ENCODE measurements at places on chromosomes 1 and 21.
A peak's percentile ranks its signal among the peaks of the same experiment; 100 is the strongest.

GRCh38 chr1:28443550-28443949 lies 62.3 kb upstream of the RCC1 start:
- no peak for ATAC-seq

- ATAC-seq: peak; percentile 43
These were observed 30.5 kb downstream of the MROH7 start for GRCh38 chr1:54671985-54672608.

GRCh38 chr1:46223472-46223943 lies 20.4 kb downstream of the LURAP1 start:
- ATAC-seq: peak; percentile 87

DNA sequence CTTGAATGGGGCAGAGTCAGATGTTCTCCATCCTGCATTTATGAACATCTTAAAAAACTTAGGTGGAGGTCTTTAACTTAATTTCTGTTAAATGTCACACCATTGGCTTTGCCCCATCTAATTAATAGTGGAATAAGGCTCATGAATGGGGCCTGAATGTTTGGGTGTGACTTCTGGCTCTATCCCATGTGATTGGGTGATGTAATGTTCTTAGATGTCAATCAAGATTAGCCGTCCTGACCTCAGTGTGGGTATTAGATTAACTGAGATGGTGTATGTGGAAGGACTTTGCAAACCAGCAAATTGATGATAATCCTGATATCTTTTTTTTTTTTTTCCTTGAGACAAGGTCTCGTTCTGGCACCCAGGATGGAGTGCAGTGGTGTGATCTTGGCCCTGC lies 38.1 kb downstream of the C1orf21 start:
- ATAC-seq: no peak

DNA sequence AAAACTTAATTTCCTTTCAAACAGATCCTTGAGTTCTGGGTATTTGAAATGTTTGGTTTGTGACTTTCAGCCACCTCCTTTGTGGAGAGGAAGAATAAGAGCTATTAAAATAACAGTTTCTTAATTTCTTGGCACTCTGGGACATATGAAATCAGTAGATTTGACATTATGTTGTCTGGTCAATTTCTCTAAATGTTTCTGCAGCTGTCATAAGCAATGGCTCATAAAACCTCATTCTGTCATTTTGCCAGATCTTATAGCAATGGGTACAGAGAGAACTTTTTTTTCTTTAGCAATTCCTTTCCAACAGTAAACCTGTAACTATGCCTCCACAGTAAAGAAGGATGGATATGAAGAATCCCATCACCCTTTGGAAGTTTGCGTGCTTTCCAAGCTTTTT lies 52.6 kb downstream of the LAMC1 start:
- no peak for ATAC-seq

DNA sequence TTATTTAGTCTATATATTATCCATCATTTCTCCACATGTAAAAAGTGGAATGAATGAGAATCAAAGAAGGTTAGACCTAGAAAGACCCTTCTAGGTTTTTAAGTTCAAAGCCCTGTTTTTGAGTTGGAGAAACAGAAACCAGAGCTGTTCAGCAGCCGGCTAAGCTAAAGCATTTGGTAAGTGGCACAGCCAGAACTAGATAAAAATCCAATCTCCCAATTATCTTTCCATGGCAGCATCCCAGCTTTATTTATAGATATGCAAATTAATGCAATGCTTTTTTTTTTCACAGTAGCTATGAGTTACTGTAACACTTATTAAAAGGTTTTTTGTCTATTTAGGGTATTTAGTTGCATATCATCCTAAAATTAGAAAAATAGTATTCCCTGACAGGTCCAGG lies 85.1 kb downstream of the NIBAN1 start:
- no peak for ATAC-seq

DNA sequence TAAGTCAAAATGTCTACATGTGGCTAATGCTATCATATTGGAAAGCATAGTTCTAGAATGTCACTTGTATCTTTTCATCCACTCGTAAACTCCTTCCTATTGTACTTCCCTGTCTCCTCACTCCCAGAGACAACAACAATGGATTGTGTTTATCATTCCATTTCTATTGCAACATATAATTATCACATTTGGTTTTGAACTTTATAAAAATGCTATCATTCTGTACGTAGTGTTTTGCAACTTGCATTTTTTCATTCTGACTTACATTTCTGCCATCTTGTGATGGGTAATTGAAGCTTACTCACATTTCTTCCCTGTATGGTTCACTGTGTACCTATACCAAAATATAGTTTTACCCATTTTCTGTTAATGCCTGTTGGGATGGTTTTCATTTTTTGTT lies 14.5 kb upstream of the CSF3R start:
- ATAC-seq: no peak

DNA sequence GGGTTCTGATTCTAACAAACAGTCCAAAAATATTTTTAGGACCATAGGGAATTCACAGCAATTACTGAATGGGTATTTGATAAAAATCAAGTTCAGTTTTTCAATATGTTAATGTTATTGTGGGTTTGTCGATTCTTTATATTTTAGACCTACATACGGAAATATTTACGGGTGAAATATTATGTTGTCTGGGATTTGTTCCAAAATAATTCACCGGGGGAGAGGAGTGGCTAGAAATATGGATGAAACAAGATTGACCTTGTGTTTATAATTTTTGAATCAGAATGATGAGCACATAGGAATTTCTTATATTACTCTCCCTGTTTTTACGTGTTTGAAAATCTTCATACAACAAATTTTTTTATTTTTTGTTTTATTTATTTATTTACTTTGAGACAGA lies 56.7 kb upstream of the USP1 start:
- no peak for ATAC-seq

GRCh38 chr21:23939369-23940065 lies 1667.8 kb downstream of the MRPL39 start:
- peak; percentile 78 for ATAC-seq

- ATAC-seq: no peak
These were observed 6.7 kb upstream of the FNDC5 start for GRCh38 chr1:32877211-32878110.

DNA sequence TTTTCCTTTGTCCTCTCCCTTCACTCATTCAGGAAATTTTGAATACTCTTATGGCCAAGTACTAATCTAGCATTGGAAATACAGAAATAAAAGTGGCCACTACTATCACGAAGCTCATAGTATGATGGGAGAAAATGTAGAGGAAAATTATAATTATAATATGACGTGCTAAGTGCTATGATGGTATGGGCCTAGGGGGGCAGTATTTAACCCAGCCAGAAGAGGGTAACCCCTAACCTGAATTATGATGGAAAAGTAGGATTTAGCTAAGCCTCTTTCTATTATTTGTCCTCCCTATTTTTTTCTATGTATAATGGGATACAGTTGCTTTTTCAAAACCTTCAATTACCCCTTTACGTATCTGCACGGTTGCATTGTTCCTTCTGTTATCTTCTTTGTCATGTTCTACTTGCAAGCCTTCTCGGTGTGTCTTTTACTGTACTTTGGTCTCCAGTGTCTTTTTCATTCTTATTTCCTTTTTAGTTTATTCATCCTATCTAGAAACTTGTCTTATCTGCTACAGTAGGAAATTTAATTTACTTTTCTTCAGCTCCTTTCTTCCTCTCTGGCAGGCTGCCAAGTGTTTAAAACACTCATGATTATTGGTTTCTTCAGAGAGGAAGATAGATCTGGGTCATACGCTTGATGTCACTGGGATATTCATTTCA lies 88.8 kb upstream of the GPR52 start:
- ATAC-seq: no peak

GRCh38 chr1:31581821-31582810 lies 5.8 kb downstream of the TINAGL1 start:
- ATAC-seq: no peak

GRCh38 chr1:53524428-53525375 lies 65.5 kb downstream of the DMRTB1 start:
- no peak for ATAC-seq

DNA sequence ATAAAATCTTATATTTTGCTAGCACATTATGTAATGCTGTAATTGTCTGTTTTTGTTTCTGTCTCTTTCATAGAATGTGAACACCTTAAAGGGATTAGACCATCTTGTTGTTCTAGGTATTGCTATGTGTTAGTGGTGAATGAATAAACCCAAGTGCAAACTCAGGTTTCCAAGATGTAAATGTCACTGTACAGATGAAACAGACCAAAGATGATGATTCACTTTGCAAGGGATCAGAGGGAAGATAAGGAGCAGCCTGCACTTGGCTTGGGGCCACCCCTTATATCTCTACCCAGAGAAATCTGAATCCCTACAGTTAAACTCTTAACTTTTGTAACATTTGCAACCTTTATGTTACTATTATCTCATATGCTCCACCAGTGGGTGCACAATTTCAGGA lies 25.4 kb downstream of the UROD start:
- ATAC-seq: no peak

GRCh38 chr1:242828828-242829227 lies 304.3 kb upstream of the PLD5 start:
- ATAC-seq: no peak

- ATAC-seq: no peak
These were observed 82.3 kb downstream of the GPR89B start for GRCh38 chr1:148010527-148010926.

DNA sequence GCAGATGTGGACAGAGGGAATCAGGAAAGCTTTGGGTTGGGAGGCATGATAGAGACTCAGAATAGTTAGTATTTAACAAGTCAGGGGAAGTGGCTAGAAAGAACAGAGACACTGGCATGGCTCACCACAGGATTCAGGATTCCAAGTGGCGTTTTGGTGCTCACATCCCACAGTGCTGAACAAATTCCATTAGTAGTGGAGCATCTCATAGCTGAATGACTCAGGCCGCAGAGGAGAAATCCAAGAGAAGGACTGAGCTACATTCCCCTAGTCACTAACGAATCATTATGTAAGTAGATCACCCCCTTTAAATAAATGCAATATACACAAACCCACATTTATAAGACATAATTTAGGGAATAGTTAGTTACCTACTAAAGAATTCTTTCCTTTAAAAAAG lies 5.0 kb upstream of the KCNJ9 start:
- ATAC-seq: no peak

DNA sequence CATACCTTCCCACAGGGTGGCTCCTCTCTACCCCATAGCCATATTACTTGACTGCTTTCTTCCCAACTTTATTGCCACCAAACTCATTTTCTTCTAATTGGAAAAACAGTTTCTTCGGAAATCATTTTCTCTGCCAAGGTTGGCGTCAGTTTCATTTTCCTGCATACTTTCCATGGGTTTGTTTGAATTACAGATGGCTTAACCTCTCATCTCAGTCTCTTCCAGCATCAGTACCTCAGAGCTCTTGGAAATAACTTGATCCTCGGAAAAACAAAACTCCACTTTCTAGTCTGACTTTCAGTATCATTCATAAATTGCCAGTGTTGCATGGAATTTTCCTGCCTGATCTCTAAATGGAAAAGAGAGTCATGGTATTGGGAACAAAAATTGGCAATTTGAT lies 20.3 kb upstream of the PRDM2 start:
- ATAC-seq: no peak

DNA sequence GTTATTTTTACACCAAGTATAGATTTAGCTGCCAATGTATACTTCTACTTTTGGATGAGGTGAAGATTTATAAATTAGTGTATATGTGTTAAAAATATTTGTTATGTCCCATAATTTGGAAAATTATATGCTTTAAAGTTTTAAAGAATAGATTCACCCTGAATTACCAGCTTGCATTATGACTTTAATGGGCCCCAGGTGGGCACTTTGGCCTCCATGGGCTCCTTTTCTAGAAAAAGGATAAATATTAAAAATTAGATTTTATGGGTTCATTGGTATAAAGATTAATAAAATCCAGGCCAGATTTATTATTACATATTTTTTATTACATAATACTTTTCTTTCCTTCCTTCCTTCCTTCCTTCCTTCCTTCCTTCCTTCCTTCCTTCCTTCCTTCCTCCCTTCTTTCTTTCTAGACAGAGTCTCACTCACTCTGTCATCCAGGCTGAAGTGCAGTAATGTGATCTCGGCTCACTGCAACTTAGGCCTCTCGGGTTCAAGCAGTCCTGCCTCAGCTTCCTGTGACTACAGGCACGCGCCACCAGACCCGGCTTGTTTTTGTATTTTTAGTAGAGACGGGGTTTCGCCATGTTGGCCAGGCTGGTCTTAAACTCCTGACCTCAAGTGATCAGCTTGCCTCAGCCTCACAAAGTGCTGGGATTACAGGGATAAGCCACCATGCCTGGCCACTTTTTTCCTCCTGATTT lies 21.9 kb downstream of the KMO start:
- ATAC-seq: no peak

- ATAC-seq: no peak
These were observed 724.6 kb downstream of the USP25 start for GRCh38 chr21:16454399-16454798.

GRCh38 chr1:150235294-150235851 lies 539 bp downstream of the ANP32E start:
- ATAC-seq: peak; percentile 2

DNA sequence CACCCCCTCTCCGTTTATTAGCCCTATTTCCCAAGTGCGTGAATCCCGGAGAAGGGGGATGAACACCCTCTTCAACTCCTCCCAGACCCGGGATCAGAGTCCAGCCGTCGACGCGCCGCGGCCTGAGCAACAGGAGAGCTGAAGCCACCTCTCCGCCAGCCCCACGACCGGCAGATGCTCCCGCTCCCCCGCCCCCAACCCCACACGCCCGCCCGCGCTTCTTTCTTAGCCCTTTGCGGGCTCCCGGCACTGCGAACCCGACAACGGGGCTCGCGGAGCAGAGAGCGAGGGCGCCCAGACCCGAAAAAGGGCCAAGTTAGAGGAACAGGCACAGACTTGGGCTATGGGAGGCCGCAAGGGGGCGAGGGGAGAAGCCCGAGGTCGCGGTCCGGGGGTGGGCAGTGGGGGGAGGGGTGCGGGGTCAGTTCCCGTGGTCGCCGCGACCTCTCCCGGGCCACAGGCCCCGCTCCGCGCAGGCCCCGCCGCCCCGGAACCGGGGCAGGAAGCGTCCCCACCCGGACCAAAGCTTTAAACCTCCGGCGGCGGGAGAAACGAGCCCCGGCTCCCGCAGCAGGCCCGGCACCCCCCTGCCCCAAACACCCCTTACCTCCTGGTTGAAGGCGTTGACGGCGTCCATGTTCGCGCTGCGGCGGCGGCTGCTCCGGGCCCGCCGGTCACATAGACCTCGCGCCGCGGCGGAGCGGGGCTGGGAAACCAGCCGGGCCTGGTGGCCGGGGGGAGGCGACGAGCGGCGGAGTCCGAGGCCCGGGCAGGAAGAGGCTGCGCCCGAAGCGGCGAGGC lies 662 bp downstream of the SCAF4 start:
- ATAC-seq: peak; percentile 49

DNA sequence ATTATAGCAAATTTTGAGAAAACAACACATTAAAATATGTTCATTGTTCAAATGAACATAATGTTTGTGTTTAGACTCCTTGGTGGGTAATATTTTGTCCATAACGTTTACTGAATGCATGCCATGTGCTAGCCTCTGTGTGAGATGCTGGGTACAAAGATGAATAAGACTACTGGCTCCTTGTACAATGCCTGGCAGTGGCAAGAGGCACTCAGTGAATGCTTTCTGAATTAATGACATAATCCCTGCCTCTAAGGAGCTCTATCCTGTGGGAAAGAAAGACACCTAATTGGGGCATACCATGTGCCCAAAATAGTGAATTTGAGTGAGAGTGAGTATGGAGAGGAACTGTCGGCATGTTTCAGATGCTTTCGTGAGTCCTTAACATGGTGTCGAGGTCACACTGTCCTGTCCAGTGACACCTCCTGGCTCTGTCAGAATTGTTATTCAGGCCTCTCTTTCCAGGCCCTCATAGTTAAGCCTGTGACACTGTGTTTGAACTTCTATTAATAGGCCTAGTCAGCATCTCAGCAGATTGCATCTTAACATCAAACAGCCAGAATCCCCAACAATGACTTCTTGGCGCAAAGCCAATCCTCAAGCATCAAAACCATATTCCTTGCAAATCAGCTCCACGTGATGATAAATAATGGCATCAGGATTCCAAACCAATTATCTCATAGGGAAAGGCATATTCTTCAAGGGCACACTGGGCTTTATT lies 32.8 kb upstream of the S1PR1 start:
- ATAC-seq: no peak

Measured in stimulated activated memory B cell treated with anti-CD40 and anti-IgM and Interleukin-4, amounts not matched to agents 10 μg/mL and 1 μg/mL and 100 μg/mL, for 72 hours (primary cell).